ENCODE measurements at places on chromosomes 6 and 20. TPM values are rescaled to one million over a fixed set of nuclear protein-coding genes. Genes with fewer than 3 reads are reported as not detected.
A peak's percentile ranks its signal among the peaks of the same experiment; 100 is the strongest.

BIRC7 gene
- total RNA-seq = not detected

RING1 gene
- 16.4 TPM for total RNA-seq

TRIM15 gene
- total RNA-seq = not detected

GNRH2 gene
- total RNA-seq = 0.18 TPM

VGLL2 gene
- not detected for total RNA-seq

GABBR1 gene
- total RNA-seq = 5.9 TPM

FNDC11 gene
- total RNA-seq = 0.28 TPM

DNA sequence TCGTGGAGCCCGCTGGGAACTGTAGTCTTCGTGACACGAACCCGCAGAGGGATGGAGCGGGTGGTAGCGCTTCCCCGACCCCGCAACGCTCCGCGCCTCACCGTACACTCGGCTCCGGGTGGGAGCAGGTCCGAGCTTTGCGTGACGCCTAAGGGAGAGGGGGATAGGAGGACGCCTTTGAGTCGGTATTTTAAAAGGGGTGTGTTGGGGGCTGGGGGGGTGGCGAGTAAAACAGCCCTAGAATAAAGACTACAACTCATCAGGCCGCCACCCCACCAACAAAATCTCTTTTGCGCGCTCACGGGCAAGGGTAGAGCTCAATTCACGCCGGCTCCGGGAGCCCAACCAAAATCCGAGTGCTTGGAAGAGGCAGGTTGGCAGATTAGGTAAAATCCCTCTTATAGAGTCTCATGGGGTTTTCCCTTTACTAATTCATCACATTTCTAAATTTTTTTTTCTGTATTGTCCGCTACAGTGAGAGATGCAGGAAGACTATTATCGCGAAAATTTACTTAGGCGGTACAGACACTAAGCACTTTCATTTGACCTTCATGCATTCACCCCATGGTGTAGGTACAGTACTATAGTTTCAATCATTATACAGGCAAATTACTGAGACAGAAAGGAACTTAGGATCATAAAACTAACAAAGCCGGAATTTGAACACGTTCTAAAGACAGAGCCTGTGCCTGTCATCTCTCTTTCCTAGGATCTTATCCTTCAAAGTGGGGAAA lies 706 bp upstream of the SNX14 start:
- H3K36me3 ChIP-seq = no peaks in the 10 kb centered on the region
- peak overlapping the region; percentile 84 for H3K4me3 ChIP-seq
- DNase-seq = peak; percentile 30
- H3K27me3 ChIP-seq = no peaks in the 10 kb centered on the region
- peak overlapping the region; percentile 85 for H3K27ac ChIP-seq

- no peak overlapping the region for H3K27ac ChIP-seq
- H3K4me1 ChIP-seq = no peaks in the 10 kb centered on the region
- no peak for DNase-seq
- H3K27me3 ChIP-seq = no peaks in the 10 kb centered on the region
- H3K4me3 ChIP-seq = no peak overlapping the region
Observed at GRCh38 chr6:110552901-110553641, 76.7 kb upstream of the SLC22A16 start.

- no peak overlapping the region for H3K4me3 ChIP-seq
- H3K36me3 ChIP-seq = peaks cover 35% of the 10 kb centered on the region
- H3K4me1 ChIP-seq = no peaks in the 10 kb centered on the region
- no peaks in the 10 kb centered on the region for H3K27me3 ChIP-seq
- no peak for DNase-seq
- H3K27ac ChIP-seq = no peak overlapping the region
Observed at GRCh38 chr6:169709293-169709692, 7.4 kb downstream of the C6orf120 start.

- peaks cover 9% of the 10 kb centered on the region for H3K27me3 ChIP-seq
- no peak overlapping the region for H3K4me3 ChIP-seq
- 0 out of 2 replicates have a peak, but pooled peaks cover 2% of the 10 kb centered on the region for H3K4me1 ChIP-seq
- H3K27ac ChIP-seq = no peak overlapping the region
Observed at GRCh38 chr20:31496761-31497295, 17.4 kb upstream of the HM13 start.

GRCh38 chr6:92847988-92848387 lies 571.4 kb downstream of the EPHA7 start:
- no peak overlapping the region for H3K4me3 ChIP-seq
- no peak for DNase-seq
- H3K27me3 ChIP-seq = no peaks in the 10 kb centered on the region
- no peaks in the 10 kb centered on the region for H3K4me1 ChIP-seq
- no peaks in the 10 kb centered on the region for H3K36me3 ChIP-seq

- peaks cover 33% of the 10 kb centered on the region for H3K36me3 ChIP-seq
- H3K27me3 ChIP-seq = no peaks in the 10 kb centered on the region
- peaks cover 32% of the 10 kb centered on the region for H3K4me1 ChIP-seq
- peak overlapping the region; percentile 52 for H3K27ac ChIP-seq
- H3K4me3 ChIP-seq = no peak overlapping the region
Observed at GRCh38 chr20:37311710-37312355, 22.4 kb downstream of the MANBAL start.

DNA sequence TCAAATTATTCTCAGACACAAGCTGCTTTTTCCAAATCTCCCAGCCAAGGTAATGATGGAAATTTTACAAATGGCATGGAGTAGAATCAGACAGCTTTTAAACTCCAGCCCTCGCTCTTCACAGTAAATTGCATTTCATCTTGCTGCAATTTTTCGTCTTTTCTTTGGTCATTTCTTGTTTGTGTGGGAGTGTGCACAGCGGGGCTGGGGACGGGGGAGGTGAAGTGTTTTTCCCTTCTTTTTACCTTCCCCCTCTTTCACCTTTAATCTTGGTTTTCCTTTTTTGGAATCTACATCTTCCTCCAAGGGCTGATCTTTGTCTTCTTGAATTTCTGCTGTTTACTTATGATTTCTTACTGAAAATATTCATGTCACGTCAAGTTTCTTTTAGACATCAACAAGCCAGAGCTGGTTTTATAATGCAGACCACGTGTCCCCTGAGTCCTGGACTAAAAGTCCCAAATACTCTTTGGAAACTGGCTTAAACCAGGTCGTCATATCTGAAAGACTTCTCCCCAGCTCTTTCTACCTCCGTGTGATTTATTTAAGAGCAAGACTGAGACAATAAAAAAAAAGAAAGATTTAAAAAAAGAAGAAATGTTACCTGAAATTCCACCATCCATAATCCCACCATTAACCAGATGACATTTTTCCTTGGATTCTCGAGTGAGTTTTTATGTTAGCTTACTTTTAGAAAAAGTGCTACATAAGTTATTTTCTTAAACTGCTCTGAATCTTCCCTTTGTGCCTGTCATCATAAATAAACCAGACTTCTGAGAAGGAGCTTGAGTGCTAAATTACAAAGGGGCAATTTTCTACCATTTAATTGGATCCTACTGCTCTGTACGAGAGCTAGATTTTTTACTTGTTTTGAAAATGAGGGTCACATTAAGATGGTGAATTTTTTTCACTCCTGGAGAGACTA lies 52.0 kb downstream of the MAP3K5 start:
- H3K27me3 ChIP-seq = no peaks in the 10 kb centered on the region
- no peak overlapping the region for H3K4me3 ChIP-seq
- no peaks in the 10 kb centered on the region for H3K36me3 ChIP-seq
- H3K27ac ChIP-seq = peak overlapping the region; percentile 89
- peak; percentile 31 for DNase-seq
- peaks cover 29% of the 10 kb centered on the region for H3K4me1 ChIP-seq

DNA sequence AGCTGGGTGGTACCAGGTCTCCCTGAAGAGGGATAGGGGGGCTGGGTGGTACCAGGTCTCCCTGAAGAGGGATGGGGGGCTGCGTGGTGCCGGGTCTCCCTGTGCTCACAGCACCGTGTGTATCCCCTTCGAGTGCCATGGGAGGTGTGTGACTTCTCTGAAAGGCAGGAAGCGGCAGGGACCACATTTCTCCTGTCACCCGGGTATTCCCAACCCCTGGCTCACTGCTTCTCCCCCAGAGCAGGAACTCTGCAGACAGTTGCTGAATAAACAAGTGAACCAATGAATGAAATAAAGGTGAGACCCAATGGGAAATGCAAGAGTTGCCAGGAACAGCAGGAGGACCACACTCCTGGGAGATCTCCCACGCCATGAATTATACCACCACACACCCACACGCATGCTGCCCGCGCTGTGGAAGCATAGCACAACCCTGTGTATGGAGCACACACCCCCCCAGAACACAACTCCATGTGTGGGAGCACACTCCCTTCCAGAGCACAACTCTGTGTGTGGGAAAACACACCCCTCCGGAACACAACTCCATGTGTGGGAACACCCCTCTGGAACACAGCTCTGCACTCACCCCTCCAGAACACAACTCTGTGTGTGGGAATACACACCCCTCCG lies 50.7 kb downstream of the RNASET2 start:
- DNase-seq = no peak
- H3K36me3 ChIP-seq = no peaks in the 10 kb centered on the region
- H3K27me3 ChIP-seq = peaks cover 3% of the 10 kb centered on the region
- no peak overlapping the region for H3K4me3 ChIP-seq
- no peak overlapping the region for H3K27ac ChIP-seq

GRCh38 chr6:7673063-7673536 lies 52.8 kb upstream of the BMP6 start:
- H3K27me3 ChIP-seq = peaks cover 2% of the 10 kb centered on the region
- DNase-seq = peak; percentile 5
- H3K36me3 ChIP-seq = no peaks in the 10 kb centered on the region
- H3K4me1 ChIP-seq = peaks cover 5% of the 10 kb centered on the region

DNA sequence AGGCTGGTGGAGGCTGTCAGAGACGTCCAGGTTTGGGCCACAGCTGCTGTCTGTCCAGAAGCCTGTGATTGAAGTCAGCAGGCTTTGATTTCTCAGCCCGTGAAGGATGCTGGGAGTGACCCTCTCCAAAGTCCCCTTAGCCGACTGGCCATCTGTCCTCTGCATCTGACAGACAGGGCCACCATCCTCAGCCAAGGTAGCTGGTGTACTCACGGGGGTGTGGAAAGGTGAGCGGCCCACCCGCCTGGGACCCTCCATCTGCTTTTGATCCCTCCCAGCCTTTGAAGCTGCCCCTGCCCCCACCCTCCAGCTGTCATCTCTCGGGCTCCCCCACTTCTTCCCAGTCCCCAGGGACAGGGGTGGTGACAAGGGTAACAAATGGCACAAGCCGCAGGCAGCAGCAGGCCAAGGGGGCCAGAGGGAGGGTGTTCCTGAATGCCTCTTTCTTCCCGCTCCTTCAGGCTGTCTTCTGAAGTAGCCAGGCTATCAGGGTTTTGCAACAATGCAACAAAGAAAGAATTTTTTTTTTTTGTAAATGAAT lies 84.4 kb downstream of the EYA2 start:
- H3K4me1 ChIP-seq = no peaks in the 10 kb centered on the region
- no peak overlapping the region for H3K27ac ChIP-seq
- H3K36me3 ChIP-seq = no peaks in the 10 kb centered on the region
- no peak overlapping the region for H3K4me3 ChIP-seq

- peak; percentile 46 for DNase-seq
- H3K4me1 ChIP-seq = 0 out of 2 replicates have a peak, but pooled peaks cover 2% of the 10 kb centered on the region
- H3K4me3 ChIP-seq = no peak overlapping the region
- no peak overlapping the region for H3K27ac ChIP-seq
Observed at GRCh38 chr6:20846602-20847028, 312.4 kb downstream of the CDKAL1 start.

DNA sequence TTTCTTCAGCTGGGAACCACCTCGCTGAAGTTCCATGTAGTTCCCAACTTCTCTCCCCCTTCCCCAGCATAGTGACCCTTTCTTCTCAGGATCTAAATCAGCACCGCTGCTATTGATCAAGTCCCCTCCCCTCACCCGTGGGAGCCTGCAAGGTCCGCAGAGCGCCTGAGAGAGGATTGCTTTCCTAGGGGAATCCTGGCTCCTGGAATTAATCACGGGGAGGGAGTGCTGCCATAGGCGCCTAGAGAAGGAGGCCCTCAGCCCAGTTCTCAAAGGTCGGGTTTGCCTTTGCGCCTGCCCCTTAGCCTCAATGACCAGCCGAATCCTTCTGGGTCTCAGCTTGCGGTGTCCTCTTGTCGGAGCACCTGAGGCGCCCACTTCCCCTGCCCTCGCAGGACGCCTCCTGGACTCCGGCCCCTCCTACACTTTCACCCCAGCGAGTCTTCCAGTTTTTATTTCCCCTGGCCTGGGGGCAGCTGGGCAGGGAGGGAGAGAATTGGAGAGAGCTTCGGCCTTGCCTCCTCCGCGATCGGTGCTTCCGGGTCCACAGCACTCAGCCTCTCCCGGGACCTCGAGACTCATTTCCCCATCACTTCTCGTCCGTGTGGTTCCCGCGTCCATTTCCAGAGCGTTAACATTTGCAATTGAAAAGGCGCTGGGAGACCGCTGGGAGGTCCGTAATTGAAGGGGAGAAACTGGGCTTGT lies 3.1 kb upstream of the NKX2-2 start:
- DNase-seq = no peak
- peaks cover 3% of the 10 kb centered on the region for H3K4me1 ChIP-seq
- H3K27me3 ChIP-seq = peaks cover 94% of the 10 kb centered on the region

DNA sequence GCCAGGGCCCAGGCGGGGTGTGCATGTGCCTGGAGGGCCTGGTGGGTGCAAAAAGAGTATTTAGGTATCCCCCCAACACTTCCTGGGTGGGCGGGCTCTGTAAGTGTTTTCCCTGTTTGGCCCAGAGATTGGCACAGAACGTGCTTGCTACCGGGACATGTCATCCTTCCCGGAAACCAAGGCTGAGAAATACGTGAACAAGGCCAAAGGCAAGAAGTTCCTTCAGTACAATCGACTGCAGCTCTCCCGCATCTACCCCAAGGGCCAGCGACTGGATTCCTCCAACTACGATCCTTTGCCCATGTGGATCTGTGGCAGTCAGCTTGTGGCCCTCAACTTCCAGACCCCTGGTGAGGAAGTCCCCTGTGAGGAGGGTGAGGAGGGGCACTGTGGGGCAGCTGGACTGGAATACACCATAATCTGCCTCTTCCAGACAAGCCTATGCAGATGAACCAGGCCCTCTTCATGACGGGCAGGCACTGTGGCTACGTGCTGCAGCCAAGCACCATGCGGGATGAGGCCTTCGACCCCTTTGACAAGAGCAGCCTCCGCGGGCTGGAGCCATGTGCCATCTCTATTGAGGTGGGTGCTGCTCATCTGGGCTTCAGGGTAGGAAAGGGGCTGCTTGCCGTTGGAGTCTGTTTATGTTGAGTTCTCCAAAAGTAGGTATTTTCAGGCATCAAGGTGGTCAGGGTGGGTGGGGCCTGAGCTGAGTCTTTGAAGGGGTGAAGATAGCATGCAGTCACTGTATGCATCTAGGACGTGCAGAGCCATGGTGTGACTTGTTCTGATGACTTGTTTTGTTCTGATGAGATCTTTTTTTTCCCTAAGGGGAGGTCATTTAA lies 35.2 kb downstream of the PLCG1 start:
- no peaks in the 10 kb centered on the region for H3K27me3 ChIP-seq
- no peak overlapping the region for H3K4me3 ChIP-seq

- H3K4me3 ChIP-seq = no peak overlapping the region
- H3K4me1 ChIP-seq = no peaks in the 10 kb centered on the region
- H3K27me3 ChIP-seq = no peaks in the 10 kb centered on the region
- no peak overlapping the region for H3K27ac ChIP-seq
- no peak for DNase-seq
Observed at GRCh38 chr6:18601516-18602020, 214.4 kb downstream of the RNF144B start.

DNA sequence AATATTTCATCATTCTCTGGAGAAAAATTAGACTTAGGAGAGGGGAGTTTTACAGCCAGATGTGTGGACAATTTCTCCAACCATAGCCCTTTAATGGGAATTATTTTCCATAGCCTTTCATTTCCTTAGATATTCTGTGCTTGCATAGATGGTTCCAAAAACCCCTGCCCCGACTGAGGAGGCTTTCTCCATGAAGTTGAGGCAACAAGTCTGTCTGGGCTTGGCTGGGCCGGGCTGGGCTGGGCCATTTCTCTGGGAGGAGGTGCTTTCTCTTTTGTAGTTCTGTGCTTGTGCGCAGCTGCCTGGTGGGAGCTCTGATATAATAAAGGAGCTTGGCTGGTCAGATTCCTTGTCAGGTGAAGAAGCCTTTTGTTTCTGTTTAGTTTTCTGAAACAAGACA lies 71.4 kb downstream of the SOBP start:
- no peak overlapping the region for H3K4me3 ChIP-seq
- no peaks in the 10 kb centered on the region for H3K27me3 ChIP-seq
- no peak for DNase-seq

All from IMR-90 (cell line).